ENCODE measurements at places on chromosomes 6 and 20.

GRCh38 chr6:154614101-154614500 lies 103.6 kb upstream of the CNKSR3 start:
- DNase-seq, result peak; percentile 71

DNA sequence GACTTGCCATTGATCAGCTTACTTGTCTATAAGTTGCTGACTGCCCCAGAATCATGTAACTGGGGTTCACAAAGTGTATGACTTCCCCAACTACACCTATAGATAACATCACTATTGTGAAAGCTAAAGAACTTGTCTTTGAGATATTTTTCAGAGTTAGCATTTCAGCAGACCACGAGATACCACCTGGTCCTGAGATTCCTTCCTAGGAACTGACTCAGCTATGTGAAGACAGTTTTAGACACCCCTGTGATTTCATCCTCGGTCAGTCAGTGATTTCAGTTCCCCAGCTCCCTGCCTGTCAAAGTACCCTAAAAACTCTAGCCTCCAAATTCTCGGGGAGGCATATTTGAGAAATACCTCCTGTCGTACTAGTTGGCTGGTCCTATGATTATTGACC lies 62.4 kb downstream of the TXNDC5 start:
- DNase-seq, result no peak

DNA sequence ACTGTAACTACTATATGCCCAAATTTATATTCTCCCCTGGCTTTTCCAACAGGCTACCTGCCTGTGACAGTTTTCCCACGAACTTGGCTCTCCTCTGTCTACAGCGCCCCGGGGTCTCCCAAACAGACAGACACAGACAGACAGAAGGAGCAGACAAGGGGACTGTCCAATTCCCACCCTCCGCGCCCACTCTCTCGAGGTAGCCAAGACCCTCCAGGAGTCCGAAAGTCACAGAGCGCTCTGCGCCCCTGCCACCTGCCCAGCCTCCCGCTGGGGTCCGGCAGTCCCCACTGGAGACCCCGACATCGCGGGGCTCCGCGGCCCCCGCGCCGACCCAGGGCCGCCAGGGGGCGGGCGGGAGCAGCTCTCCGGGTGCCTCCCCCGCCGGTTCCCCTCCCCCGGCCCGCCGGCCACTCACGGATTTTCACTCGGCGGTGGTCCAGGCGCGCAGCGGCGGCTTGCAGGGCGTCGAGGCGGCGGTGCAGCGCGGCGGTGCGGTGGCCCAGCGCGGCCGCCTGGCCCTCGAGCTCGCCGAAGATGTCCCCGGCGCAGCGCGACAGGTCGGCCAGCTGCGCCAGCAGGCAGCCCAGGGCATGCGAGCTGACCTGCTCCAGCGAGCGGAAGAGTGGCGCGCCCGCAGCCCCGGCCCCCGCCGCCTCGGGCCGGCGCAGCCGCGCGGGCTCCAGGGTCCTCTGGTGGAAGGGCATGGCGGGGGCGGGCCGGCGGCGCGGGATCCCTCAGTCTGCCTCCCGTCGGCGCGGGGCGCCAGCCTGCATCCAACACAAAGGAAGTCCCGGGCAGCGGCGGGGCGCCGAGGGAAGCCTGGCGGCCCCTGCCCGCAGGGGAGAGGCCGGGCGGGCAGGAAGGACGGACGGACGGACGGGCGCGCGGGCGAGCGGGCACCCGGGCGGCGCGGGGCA lies 81.3 kb upstream of the CCDC28A start:
- no peak for DNase-seq

DNA sequence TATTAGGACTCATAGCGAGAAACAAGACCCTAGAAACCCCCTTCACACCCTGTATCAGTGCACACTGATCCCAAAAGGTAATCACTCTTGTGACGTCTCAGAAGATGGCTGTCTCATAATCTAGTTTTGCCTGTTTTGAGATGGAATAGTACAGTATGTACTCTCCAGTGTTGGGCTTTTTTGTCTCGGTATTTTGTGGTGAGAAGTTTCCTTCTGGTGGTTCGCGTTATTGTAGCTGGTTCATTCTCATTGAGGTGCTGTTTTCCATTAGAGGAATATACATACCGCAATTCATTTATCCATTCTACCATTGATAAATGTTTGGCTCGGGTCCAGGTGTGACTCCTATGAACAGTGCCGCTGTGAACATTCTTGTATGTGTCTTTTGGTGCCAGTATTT lies 27.9 kb upstream of the MAP3K4 start:
- DNase-seq, result no peak

DNA sequence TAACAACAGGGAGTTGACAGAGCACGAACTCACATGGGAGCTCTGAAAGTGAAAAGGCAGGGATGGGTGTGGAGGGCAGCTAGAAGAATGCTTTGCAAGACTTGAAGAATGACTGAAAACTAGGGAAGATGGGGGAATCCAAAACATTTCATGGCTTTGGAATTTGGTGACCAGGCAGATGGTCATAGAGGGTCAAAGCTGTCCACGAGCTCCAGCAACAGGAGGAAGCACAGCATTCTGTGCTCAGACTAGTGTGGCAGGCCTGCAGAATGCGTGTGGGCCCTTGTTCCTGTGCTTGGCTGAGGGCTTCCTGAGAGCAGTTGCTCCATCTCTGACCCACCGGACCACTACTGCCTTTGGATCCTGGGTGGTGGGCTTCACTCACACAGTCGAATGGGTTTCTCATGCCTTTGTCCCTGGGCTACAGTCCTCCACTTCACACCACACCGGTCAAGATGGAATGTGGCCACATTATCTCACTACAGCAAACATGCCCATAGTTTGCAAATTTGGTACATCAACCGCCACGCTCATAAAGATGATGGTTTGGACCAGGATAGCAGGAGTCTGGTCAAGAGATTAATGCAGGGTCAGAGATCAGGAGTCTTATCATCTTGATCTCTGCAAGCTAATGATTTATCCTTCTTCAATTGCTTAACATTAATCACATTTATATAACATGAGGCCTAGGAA lies 100.7 kb downstream of the SGK1 start:
- no peak for DNase-seq

GRCh38 chr6:125165256-125165655 lies 11.7 kb downstream of the TPD52L1 start:
- no peak for DNase-seq

GRCh38 chr6:146292506-146292905 lies 251.1 kb upstream of the RAB32 start:
- DNase-seq, result no peak

DNA sequence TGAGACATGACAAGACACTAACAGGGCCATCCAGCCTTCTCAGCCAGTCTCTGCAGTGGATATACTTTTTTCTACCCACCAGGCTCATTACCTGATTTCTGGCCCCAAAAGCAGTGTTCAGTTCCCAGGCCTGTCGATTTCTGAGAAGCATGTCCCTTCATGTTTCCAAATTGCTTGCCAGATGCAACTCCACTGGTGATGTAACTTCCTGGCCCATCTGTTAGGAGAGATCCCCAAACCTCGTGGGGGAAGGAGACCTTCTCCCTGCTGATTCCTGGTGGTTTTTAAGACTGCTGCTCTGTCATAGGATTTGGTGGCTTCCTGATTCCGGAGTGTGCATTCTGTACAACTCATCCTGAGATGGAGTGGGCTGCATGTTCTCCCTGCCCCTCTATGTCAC lies 31.6 kb upstream of the MRPS10 start:
- no peak for DNase-seq

DNA sequence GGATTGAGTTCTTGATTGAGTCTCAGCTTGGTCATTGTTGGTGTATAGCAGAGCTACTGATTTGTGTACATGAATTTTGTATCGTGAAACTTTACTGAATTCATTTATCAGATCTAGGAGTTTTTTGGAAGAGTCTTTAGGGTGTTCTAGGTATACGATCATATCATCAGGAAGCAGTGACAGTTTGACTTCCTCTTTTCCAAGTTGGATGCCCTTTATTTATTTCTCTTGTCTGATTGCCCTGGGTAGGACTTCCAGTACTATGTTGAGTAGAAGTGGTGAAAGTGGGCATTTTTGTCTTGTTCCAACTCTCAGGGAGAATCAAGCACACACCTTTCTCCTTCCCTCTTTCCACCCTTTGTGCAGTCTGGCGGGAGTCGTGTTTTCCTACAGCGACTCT lies 26.4 kb downstream of the RPP40 start:
- no peak for DNase-seq

GRCh38 chr20:57457243-57458095 lies 66.3 kb downstream of the RBM38 start:
- DNase-seq, result no peak

GRCh38 chr6:155377061-155377460 lies 62.8 kb upstream of the TFB1M start:
- no peak for DNase-seq

DNA sequence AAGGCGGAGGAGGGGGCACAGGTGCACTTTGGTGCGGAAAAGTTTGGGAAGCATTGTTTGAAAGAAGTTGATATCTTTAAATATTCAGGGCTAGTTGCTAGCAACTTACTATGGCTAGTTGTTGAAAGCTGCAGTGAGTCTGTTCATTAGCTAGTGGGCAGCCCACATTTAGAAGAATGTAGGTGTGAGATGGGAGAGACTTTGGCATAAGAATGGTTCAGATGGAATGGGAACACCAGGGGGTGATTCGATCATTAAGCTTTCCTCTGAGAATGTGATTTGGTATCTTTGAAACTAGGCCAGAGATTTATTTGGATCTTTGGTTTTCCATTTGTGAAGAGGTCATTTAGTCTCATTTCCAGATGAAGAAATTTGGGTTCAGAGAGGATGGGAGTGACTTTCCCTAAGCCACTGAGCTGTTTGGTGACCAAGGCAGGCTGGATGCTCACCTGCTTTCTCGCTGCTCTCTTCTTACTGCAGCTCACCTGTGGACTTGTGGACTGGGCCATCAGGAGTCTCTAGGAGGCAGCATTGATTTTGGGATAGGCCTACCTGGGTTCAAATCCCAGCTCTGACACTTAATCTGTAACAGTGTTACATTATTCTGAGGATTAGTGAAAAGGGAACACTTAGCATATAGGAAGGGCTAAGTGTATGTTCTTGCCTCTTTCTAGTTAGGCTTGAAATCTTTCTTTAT lies 62.9 kb downstream of the CARMIL1 start:
- no peak for DNase-seq

DNA sequence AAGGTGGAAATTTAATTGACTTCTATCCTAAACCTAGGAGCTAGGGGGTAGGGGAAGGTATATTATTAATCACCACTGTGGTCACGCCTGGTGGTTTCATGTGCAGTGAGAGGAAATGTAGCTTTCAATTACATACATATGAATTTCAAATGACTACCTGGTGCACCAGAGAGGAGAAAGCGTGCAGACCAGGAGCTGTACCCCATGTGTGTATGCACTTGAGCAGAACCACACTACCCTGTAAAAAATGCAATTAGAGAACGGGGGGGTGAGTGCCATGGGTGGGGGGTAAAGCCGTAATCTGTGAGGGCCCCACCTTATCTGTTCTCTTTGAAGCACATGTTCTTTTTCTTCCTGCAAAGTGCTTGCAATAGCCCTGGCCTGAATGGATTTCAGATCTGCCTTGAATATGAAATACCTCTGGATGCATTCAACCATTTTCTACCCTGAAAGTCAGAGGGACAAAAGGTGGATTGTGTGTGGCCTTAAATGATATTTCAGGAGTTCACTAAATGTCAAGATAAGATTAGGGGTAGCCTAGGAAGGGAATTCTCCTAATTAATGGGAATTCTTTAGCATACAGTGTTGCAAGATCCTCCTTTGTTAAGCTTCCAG lies 30.9 kb upstream of the EDN3 start:
- DNase-seq, result no peak

GRCh38 chr6:138422861-138423260 lies 18.8 kb downstream of the HEBP2 start:
- no peak for DNase-seq

DNA sequence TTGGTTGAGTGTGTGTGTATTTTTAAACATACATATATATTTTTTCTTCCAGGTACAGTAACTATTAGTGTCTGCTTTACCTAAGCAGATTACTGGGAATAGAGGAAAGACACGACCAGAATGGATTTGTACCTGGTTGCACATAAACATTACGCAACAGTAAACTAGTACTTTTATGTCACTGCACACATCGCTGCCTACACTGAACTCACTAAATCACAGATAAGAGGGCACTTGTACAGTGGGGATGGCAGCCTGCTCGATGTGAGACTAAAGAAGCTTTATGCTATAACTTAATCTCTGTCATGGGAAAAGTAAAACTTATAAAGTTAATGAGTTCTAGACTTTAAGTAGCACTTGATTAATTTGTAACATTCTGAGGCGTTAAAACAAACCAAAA lies 89.5 kb upstream of the SIM1 start:
- DNase-seq, result no peak

DNA sequence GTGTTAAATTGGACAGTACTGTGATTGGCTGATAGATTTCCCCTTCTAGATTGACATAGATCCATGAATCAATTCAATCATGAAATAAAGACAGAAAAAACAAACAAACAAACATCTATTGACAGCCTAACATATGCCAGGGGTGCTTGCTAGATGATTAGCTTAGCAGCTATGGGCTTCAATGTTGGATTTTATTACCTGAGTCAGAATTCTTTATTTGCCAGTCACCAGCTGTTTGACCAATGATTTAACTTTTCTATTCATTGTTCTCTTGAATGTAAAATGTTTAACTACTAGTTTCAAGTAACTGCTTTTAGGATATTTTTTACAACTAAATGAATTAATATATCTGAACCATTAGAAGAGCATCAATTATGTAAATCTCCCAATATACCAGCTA lies 901.3 kb upstream of the CITED2 start:
- no peak for DNase-seq

DNA sequence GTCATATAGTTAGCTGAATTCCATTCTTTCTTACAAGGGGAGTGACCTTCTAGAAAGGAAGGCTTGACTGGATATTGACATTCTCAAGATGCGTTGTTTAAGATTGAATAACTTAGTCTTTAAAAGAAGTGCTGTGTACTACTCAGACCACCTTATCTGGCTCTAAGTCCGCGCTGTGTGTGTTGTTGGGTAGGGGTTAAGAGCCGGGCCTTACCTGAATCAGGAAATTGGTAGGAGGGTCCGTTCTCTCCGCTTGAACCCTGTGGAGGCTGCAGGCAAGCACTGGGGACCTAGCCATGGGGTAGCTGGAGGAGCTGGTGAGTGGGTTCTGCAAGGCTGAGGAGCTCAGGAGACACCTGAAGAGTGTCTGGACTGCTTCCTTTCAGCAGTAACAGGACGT lies 9.0 kb upstream of the SCML4 start:
- no peak for DNase-seq

DNA sequence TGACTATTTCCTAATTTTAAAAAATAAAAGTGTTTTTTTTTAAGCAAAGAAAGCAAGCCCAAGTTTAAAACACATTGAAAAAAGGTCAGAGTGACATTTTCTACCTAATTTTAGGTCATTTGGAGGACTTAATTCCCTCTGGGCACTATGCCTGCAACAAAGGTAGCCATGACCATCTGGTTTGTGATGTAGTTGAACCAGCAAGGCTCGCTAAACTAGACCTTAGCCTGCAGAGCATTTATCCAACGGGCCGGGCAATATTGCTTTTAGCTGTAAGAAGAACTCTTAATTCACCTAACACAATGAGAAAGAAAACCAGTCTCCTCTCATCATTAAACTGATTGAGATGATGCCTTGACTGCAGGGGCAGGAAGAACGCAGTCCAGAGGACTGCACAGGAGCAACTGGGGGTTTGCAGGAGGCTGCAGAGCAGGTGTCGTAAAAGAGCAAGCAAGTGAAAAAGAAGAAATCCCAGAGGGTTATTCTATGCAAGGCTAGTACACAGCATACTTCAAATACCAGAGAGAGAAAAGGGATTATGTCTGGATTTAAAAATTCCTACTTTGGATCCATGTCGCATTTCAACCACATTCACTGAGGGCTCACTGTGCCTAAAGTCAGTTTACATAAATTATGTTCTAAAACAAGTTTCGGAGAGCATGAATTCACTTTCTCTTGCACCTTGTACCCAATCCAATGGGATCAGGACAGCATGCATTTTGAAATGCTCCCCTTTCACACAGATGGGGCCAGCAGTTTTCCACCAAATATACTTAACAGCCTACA lies 12.8 kb downstream of the TRAF3IP2 start:
- DNase-seq, result no peak

Data from glomerular endothelial cell (primary cell).